ENCODE measurements at places on chromosomes 1 and 21.

GRCh38 chr1:168585191-168585590 lies 8.8 kb downstream of the XCL1 start:
- no peak for DNase-seq

DNA sequence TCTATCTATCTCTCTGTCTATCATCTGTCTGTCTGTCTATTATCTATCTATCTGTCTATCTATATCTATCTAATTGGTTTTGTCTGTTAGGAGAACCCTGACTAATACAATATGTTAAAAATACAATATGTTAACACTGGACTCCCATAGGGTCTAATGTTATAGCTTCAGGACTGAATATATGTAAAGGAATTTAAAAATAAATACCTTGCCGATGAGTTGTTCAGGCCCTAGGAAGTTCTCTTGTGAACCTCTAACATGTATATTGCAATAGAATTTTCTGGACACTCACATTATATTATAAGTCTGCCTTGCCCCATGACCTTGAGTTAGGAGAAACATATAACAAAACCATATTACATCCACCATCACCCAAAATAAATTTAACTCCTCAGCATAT lies 900.6 kb downstream of the NCAM2 start:
- DNase-seq = no peak

DNA sequence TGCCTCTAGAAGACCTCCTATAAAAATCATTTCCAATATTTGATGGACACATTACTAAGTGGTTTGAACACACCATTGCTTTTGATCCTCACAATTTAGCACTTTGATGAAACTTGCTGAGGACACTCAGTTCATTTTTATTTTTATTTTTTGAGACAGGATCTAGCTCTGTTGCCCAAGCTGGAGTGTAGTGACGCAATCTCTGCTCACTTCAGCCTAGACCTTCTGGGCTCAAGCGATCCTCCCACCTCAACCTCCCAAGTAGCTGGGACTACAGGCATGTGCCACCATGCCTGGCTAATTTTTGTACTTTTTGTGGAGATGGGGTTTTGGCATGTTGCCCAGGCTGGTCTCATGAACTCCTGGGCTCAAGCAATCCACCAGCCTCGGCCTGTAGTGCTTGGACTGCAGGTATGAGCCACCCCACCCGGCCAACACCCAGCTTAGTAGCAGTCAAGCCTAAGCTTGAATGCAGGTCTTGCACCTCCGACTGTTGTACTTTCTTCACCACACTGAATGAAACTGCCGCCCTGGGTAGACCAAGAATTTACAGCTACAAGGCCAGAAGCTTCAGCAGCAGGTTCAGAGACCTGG lies 24.8 kb upstream of the ATP2B4 start:
- no peak for DNase-seq

DNA sequence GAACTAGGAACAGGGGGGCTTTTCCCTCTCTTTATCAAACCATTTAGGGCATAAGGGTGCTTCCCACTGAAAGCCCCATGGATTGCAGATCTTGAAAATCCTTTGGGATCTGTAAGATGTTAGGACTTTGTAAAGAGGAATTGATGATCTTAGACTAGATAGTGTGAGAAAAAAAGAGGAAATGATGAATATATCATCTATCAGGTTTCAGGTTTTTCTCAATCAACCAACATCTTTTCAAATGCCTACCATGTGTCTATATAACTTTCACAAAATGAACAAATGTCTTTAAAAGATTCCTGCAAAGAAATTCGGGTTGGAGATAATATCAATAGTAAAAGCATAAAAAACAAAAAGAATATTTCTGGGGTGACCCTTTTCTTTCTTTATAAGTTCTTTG lies 50.1 kb downstream of the KCNC4 start:
- no peak for DNase-seq

GRCh38 chr1:208595745-208596144 lies 351.6 kb upstream of the PLXNA2 start:
- DNase-seq = no peak

DNA sequence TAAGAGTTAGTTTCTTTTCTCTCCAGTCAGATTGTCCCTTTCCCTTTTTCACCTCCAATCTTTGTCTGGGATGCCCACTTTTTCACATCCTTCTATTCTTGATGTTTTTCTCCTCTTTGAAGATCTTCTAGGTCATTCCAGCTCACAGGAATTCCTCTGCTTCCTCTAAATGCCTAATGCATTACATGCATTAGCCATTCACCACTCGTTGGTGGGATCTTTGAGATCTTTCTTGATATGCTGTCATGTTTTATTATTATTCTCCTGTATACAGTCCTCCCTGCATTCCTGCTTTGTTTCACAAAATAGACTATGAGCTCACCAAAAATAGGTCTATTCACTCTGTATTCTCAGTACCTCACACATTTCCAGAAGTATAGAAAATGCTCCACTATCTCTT lies 129.0 kb downstream of the LYPLAL1 start:
- no peak for DNase-seq

GRCh38 chr1:173861731-173862145 lies 6.1 kb downstream of the GAS5 start:
- DNase-seq = no peak

DNA sequence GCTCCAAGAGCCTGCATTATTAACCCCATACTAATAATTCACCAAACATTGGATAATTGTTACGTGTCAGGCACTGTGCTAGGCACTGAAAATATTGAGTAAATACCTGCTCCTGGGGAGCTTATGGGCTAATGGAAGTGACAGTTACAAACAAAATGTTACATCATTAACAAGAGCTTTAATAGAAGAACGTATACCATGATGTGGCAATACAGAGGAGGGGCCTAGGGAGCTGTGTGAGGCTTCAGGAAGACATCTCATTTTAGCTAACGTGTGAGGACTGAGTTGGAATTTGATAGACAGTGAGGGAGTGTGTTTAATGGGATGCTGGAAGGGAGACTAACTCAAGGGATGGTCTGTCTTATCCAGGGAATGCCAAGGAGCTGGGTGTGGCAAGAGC lies 16.5 kb upstream of the TSPAN2 start:
- DNase-seq = no peak

- no peak for DNase-seq
These were observed 33.6 kb downstream of the SPAG17 start for GRCh38 chr1:118151312-118151937.

- DNase-seq = no peak
These were observed 3.7 kb upstream of the IPO9 start for GRCh38 chr1:201825245-201825644.

GRCh38 chr1:221039616-221040015 lies 160.4 kb downstream of the HLX start:
- DNase-seq = no peak

- no peak for DNase-seq
These were observed 5.5 kb upstream of the RGS21 start for GRCh38 chr1:192311281-192311680.

DNA sequence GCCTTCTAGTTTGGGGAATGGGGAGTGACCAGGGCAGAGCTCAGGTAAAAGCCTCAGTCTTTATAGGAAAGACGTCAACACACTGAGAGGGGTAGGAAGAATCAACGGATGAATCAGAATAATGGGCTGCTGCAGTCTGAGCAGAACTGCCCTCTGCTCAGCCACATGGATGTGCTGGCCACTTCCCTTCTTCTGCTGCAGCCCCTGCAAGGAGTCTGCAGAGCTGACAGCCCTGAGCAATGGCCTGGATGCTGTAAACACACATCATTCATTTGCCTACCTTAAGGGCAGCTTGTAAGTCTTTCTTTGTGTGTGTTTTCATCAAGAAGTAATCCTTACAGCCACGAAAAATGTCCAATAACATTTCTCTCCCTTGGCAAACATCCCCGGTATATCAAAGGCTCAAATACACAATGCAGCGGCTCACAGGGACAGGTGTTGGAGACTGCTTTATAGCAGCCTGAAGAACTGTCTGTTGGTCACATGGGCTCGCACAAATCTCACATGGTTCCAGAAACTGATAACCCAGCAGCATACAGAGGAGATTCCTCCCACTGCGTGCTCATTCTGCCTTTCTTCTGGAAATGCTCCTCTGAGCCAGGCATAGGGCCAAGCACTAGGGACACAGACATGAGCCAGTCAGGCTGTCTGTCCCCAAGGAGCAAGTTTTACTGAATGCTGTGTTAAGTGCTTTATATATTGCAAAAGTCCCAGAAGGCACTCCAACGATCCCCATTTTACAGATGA lies 110.1 kb downstream of the HMGB4 start:
- no peak for DNase-seq

All from SIG-M5 (cell line).